ENCODE measurements at places on chromosomes 16 and 17.

- no peak for DNase-seq
Measured at GRCh38 chr16:86089991-86090390, 191.0 kb downstream of the IRF8 start.

- DNase-seq = peak; percentile 99
Measured at GRCh38 chr17:49414622-49415350, at the start of gene PHB1. Gene PHB1 (minus strand): TSS chr17:49414882. CDS start chr17:49413264, 1,618 bp downstream.

- no peak for DNase-seq
Measured at GRCh38 chr17:1169929-1170312, 9.9 kb downstream of the ABR start.

DNA sequence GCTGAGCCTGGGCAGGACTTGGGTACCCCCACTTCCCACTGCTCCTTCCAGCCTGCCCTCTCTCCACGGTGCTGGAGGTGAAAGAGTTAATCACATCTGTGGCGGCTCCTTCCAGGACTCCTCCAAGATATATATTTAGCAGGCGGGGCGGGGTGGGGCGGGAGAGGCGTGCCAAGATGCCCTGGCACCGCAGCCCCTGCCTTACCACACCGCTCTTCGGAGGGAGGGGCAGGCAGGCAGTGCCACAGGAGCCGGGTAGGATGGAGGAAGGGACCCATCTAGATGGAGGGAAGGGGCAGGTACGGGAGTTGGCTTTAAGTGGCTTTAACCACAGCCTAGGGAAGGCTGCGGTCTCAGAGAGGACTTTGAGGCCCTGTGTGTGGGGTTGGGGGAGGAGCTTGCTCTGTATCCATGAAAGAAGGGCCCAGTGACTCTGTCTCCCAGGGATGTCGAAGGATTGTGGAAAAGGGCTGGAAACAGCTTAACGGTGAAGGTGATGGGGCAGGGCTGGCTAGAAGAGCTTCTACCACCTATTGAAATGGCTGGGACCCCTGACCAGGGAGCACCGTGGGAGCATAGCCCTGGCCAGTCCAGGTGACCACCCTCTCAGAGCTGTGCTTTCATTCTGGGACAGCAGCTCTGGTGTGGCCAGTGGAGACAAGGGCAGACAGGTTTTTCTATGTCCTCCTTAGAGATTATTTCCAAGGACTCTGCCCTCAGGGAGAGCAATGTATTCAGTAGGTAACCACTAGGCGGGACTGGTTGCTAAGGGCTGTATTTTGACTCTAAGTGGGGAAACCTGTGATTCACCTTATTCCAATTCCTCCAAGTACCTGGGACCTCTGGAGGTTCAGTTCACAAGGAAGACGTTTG is 13.0 kb downstream of the GPR142 start:
- DNase-seq = no peak

DNA sequence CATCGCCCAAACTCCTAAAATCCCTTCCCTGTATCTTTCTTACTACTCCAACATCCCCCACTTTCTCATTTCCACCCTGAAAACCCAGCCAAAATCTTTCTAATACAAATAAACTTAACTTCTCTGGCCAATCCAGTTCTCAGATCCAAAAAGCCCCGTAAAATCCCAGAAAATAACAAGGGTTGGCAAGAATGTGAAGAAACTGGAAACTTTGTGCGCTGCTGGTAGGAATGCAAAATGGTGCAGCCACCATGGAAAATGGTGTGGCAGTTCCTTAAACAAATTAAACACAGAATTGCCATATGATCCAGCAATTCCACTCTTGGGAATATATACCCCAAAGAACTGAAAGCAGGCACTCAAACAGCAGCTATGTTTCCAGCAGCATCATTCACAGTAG is 24.1 kb downstream of the LRRC75A start:
- no peak for DNase-seq

- DNase-seq = no peak
Measured at GRCh38 chr16:56101480-56101879, 89.8 kb upstream of the GNAO1 start.

DNA sequence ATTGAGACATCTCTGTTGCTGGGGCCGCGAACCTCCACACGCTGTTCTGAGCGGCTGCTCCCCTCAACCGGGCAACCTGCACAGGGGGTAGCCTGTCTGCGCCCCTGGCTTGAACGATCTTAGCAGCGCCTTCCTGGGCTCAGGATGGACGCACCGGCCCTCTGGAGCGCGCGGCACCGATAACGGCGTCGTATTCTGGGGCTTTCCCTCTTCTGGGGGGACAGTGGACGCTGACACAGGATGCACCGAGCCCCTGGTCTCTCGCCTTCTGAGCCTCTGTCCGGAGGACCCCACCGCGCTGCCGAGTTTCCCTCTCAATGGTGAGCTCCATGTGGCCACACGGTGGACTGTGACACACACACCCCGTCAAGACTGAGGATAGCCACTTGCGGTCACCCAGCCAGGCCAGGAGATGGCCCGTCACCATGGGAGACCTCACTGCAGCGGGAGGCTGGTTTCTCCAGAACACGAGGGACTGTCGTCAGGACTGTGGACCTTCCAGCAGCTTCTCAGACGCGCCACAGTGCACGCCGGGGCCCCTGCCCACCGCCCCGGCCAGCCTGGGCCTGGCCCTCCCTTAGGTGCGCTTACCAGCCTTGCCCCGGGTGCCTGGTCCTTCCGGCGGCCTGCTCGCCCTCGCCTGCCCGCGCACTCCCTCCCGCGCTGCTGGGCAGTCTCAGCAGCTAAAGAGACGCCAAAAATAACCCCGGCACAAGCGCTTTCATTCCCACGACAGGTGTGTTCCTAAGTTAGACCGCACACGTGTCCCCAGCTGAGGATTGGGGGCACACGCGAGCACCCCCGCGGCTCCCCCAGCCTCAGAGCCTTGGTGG is 30.0 kb upstream of the PABPN1L start:
- no peak for DNase-seq

GRCh38 chr17:69375229-69375628 is 39.3 kb upstream of the MAP2K6 start:
- no peak for DNase-seq

DNA sequence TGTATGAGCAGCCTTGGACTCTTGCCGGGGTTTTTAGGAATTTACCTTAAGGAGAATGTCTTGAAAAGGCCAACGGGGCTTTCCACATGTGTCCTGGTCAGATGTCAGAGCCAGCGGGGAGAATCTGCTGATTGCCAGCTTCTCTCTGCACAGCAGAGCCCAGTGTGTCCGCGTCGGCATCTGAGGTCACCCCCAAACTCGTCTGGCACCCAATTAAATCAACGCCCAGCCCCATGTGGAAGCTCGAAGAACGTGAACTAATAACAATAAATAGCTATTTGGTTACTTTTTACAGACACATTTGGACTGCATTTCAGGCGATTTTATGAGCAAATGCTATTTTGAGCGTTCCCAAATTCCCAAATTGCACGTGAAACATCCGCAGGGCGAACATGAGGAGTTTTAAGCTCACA is 303.5 kb downstream of the FOXL1 start:
- no peak for DNase-seq

DNA sequence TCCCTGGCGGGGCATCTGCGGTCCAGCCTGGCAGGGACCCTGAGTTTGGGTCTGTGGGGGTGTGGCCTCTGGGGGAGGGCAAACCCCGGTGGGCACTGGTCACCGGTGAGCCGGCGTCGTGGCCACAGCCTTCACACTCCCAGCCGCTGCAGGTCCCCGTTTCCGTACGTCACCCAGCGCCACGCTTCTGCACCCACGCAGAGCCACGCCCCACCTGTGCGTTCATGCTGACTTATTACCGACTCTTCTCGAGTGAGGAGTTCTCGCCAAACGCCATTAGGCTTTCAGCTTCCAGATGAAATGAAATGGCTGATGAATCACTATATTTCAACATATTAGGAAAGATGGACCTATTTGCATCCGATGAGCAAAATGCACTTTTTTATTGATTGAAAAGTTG is 8.8 kb upstream of the SSTR5 start:
- no peak for DNase-seq

DNA sequence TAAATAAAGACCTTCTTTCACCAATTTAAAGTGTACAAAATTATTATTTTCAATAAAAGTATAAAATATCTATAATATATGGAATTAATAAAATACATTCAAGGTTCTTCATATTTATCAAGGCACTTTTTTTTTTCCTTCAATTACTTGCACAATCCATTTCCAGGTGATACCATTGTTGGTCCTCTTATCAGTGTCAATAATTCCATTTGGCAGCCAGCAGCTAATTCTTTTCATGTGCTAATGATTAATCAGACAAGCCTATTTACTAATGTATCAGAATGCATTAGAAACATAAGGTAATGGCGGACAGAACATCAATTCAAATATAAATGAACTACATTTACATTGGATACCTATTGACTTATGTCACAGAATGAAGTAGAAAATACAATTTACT is 622.2 kb downstream of the TOX3 start:
- no peak for DNase-seq

DNA sequence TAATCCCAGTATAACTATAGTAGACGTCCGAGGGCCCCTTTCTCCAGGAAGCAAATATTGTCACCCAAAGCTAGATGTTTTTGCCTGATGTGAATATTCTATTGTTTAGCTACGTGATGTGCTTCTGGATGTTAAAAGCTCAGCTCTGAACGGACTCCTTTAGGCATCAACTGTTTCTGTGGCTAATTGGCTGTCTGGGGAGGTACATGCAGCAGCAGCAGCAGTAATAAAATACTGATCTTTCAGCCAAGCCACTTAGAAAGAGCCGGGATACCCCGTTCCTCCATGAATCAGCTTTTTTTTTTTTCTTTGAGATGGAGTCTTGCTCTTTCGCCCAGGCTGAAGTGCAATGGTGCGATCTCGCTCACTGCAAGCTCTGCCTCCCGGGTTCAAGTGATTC is 43.0 kb downstream of the TRARG1 start:
- no peak for DNase-seq
